ENCODE measurements at places on chromosomes 16 and 17. TPM values are rescaled to one million over a fixed set of nuclear protein-coding genes. Genes with fewer than 3 reads are reported as not detected.

The CA5A gene
- total RNA-seq = not detected

The AIPL1 gene
- 0.28 TPM for total RNA-seq

The HSF4 gene
- total RNA-seq = 1.6 TPM

The BCO1 gene
- 0.63 TPM for total RNA-seq

The TEX19 gene
- total RNA-seq = 1.9 TPM

All from H7 (cell line).